ENCODE measurements at places on chromosomes 5 and 9. TPM values are rescaled to one million over a fixed set of nuclear protein-coding genes. Genes with fewer than 3 reads are reported as not detected.

Gene TMEM215
- not detected for total RNA-seq

Gene F2RL2
- total RNA-seq, result not detected

Gene SPATA31E1
- total RNA-seq, result not detected

Gene SGCD
- total RNA-seq, result 3.4 TPM

Gene SGTB
- 2.5 TPM for total RNA-seq

Gene TRIM7
- total RNA-seq, result 2.5 TPM

Gene SHROOM1
- 244 TPM for total RNA-seq

Gene FBLL1
- 0.96 TPM for total RNA-seq

Gene IRGM
- total RNA-seq, result not detected

Gene KIF20A
- total RNA-seq, result 1.9 TPM

Gene STKLD1
- 0.68 TPM for total RNA-seq

Gene PRSS3
- 42.2 TPM for total RNA-seq

Gene DDX31
- total RNA-seq, result 7.9 TPM

Gene SLC34A3
- not detected for total RNA-seq

Gene C1QTNF3
- 7.8 TPM for total RNA-seq

Gene SKIC3
- total RNA-seq, result 38.2 TPM

Gene KCNIP1
- 2.7 TPM for total RNA-seq

Gene F12
- total RNA-seq, result 5.1 TPM

Gene AP3S1
- 70.6 TPM for total RNA-seq

Gene PCSK5
- 110 TPM for total RNA-seq

Gene RASGEF1C
- 3.0 TPM for total RNA-seq

Gene PKD2L2
- not detected for total RNA-seq

Gene TRIM36
- 30.8 TPM for total RNA-seq

All from transverse colon (tissue), 4 donors.